ENCODE measurements at places on chromosomes 6 and 20.

GRCh38 chr6:41600499-41601247, 37.6 kb upstream of the MDFI start:
- no peak for DNase-seq

DNA sequence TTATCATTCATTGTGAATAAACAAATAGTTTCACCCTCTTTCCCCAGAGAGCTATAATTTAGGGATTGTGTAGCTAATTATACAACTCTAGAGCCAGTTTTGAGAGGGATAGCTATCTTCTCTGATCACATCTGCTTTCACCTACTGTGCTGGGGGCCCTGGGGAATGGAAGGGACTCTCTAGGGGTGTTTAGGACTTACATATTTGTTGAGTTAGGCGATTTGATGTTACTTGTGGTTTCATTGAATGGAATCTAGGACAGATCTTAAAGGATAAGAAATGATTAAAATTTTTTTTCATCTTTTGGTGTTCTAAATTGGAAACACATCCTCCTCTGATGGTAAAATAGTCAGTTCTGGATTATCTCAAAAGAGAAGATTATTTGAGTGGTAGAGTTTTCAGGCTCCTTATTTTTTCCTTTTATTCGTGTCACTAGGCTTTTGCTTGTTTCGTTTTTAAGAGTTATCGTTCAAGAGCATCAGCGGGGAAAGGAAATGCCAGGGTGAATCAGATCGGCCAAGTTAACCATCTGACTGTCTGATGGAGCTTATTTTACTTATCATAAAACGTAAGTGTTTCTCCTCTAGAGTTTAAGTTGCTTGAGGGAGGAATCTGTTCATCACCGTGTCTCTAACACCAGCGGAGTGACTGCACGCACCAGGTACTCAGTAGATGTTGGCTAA, 236.7 kb downstream of the FARS2 start:
- DNase-seq, result peak; percentile 22

DNA sequence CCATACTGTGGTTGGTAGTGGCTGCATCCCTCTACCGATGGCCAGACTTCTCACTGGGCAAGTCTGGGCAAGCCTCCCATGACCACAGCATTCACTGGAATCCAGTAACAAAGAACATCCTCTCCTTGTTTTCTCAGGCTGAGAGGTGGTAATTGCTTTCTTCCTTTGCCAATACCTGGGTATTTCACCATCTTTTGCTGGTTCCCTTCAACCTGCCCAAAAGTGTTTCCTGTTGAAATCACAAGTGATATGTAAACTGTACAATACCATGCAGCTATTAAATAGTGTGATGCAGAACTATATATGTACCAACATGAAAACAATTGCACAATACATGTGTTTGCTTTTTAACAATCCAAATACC, at the start of gene PTCHD4:
Gene PTCHD4, minus strand, starts transcription at position 55 of the 364 bp plus-strand sequence. CDS start 42,240 bp downstream, outside the sequence.
- no peak for DNase-seq

DNA sequence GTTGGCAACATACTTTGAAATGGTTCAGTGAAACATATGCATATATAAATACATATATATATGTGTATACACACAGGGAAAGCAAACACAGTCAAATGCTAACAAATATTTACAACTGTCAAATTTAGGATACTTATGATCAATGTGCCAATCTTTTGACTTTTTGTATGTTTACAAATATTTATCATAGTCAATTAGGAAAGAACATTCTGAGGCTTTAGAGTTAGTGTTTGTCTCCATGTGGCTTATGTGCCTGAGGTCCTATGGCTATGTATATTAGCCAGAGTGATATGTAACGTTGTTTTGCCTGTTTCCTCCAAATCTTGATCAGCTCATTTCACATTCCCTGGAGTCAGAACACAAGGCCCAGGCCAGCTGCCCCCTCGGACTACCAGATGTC, 126.5 kb upstream of the MAN1A1 start:
- DNase-seq, result no peak

DNA sequence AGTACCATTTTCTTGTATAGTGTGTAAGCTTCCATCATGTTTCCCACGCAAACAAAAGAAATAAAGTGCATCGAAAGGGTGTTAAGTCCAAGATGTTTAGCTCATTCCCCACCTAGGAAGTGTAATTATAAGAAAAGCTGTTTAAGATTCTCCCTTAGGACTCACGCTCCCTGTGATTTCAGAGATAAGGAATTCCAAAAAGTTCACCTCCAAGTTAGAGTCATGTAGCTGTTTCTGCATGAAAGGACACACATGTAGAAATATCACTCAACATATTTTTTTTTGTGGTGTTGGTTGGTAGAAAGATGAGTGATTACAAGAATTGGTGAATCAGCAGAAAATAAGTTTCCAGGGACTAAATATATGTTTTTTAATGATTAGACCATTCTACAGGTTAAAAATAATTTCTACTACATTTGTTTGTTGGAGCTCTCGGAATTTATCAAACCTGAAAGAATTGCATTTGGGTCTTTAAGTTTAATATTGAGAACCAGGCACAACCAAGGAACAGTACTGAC, 10.4 kb downstream of the OPN5 start:
- DNase-seq, result no peak

DNA sequence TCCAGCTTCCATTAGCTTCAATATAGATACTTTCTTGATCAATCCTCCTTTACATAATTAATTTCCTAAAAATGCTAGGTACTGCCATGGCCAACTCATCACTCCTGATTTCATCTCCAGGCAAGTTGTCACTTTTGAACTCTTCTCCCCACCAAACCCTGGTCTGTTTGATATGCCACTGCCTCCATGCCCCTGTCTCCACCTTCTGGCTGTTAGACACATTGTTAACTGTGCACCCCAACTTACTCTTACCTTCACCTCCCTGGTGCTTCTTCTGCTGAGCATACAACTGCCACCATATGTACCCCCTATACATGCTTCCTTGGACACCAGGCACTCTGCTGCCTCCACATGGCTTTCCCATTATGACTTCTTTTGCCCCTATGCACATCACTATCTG, 21.9 kb upstream of the AIG1 start:
- no peak for DNase-seq

DNA sequence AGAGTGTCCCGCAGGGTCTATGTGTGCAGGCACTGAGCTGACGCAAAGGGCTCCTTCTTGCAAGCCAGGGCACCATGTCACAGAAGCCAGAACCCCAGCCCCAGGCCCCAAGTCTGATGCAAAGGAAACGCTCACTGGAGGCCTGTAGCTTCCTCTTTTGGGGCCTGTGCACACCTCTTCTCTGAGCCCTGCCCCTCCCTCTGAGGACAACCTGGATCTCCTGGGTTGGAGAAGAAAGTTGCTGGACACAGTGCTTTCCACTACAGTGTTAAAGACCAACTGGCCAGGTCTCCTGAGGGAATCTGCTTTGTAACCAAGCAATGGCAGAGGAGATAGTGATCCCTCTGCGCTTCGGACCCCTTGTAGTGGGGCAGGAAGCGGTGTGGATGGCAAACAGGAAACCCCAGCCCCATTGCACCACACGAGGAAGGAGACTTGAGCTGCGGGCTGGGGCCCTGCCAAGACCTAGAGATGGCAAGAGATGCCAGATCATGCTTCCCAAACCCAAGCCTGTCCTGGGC, 90.0 kb downstream of the PRND start:
- DNase-seq, result no peak

GRCh38 chr6:157989541-157990289, 8.1 kb downstream of the SYNJ2 start:
- DNase-seq, result no peak

- DNase-seq, result no peak
These were observed 131.9 kb downstream of the UST start for GRCh38 chr6:148878683-148879082.

GRCh38 chr6:1596088-1596852, 13.4 kb upstream of the FOXC1 start:
- no peak for DNase-seq

- no peak for DNase-seq
These were observed 283.9 kb upstream of the RIMS1 start for GRCh38 chr6:71602385-71603007.

- no peak for DNase-seq
These were observed 2.0 kb downstream of the GFRA4 start for GRCh38 chr20:3661060-3661813.

GRCh38 chr6:169898788-169899480, 147.5 kb downstream of the ERMARD start:
- DNase-seq, result no peak

DNA sequence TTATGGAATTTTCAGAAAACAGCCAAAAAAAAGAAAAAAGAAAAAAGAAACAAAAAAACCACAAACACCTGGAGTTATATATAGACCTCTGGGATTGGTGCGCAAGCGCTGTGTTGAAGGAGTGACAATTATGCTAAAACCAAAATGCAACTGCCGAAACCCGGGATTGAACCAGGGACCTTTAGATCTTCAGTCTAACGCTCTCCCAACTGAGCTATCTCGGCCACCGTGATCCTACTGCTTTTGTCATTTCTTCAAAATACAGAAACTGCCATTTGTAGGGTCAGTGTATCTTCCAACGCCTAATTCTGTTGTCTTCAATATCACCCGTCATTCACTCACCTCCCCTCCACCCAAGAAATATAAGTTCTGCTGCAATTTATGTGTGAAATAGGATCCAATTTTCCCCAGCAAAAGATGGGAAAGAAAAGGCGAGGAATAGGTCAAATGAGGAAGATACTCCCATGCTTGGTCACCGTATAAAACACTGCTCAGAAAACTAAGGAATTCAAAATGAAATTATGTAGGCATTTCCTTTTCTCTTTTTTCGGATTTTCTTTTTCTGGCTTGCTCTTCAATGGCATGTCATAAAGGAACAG, 116.0 kb downstream of the TRIM27 start:
- DNase-seq, result no peak

GRCh38 chr6:5261545-5262109, 314 bp downstream of the FARS2 start:
- DNase-seq, result no peak

- no peak for DNase-seq
These were observed 72.6 kb downstream of the SHPRH start for GRCh38 chr6:145891565-145891964.

- no peak for DNase-seq
These were observed 48.4 kb upstream of the EZR start for GRCh38 chr6:158867381-158868121.
